ENCODE measurements at places on chromosomes 5 and 9. TPM values are rescaled to one million over a fixed set of nuclear protein-coding genes. Genes with fewer than 3 reads are reported as not detected.
A peak's percentile ranks its signal among the peaks of the same experiment; 100 is the strongest.

DNA sequence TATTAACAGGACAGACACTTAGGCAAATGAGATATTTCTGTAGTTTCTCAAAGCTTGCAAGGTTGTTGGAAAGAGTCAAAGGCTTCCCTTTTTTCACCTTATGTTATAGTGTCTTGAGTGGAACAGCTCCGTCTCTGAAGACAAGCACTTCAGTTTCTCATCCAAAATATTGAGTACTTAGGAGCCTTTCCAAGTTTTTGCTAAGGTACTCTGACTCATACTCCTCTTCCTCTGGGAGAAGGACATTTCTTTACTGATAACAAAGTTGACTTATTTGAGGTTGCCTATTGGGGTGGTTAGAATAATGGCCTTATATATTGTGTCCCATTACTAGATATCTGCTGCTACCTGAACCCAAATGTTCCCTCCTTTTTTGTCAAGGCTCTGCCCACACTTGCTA is 869.6 kb downstream of the MAT2B start:
- no peak overlapping the region for H3K4me3 ChIP-seq
- H3K4me1 ChIP-seq = no peaks in the 10 kb centered on the region
- DNase-seq = no peak
- no peaks in the 10 kb centered on the region for H3K36me3 ChIP-seq

DNA sequence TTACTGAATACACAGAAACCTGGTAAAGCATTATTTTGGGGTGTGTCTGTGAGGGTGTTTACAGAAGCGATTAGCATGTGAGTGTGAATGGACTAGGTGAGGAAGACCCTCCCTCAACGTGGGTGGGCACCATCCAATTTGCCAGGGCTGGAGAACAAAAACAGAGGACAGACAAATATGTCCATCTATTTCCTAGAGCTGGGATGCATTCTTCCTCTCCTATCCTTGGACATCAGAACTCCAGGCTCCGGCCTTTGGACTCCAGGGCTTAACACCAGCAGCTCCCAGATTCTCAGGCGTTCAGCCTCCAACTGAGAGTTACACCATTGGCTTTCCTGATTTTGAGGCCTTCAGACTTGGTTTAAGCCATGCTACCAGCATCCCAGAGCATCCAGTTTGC is 65.8 kb upstream of the CHD1 start:
- H3K27me3 ChIP-seq = no peaks in the 10 kb centered on the region
- H3K4me3 ChIP-seq = no peak overlapping the region
- H3K27ac ChIP-seq = no peak overlapping the region
- no peak for DNase-seq
- H3K36me3 ChIP-seq = no peaks in the 10 kb centered on the region
- no peaks in the 10 kb centered on the region for H3K4me1 ChIP-seq

DNA sequence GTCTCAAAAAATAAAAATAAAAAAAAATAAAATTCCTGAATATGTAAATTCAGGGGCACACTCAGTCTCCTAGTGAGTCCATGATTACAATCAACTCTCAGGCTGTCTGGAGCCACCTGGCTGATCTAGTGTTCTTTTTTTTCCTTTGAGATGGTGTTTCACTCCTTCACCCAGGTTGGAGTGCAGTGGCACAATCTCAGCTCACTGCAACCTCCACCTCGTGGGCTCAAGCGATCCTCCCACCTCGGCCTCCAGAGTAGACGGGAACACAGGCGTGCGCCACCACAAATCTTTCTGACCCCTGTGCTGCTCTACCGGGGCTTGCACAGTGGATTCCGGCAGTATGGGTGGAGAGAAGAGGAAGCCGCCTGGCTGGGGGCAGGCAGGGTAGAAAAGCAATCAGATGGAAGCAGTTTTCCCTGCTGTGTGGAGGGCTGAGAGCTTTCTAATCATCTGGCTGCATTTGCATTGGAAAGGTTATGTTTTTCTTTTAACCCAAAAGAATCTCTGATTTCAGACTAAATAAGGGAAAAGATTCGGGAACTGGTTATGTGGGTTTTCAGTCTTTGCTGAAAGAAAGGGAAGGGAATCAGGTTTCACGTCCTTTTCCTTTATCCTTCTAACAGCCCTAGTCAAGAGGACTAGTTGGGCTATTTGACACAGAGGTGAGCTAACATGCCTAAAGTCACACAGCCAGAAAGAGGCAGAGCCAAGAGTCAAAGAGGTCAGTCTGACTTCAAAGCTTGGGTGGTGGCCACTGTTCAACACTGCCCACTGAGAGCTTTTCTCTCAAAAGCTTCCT is 26.3 kb upstream of the CORO2A start:
- peak overlapping the region; percentile 81 for H3K27ac ChIP-seq
- H3K27me3 ChIP-seq = no peaks in the 10 kb centered on the region
- peaks cover 12% of the 10 kb centered on the region for H3K36me3 ChIP-seq
- no peak overlapping the region for H3K4me3 ChIP-seq
- no peak for DNase-seq

The IFNA13 gene
- total RNA-seq = not detected

- peak; percentile 97 for DNase-seq
- H3K27me3 ChIP-seq = no peaks in the 10 kb centered on the region
These were observed at the start of gene MARCHF6 for GRCh38 chr5:10353241-10354047. MARCHF6 (plus strand) TSS chr5:10353695; CDS start chr5:10353899, 204 bp downstream.

The RLN2 gene
- not detected for total RNA-seq

The PLAC8L1 gene
- 1.4 TPM for total RNA-seq

- DNase-seq = no peak
- H3K27ac ChIP-seq = peak overlapping the region; percentile 57
- H3K27me3 ChIP-seq = no peaks in the 10 kb centered on the region
These were observed 877 bp upstream of the CAMSAP1 start for GRCh38 chr9:135908093-135908753.

The FAM174A gene
- total RNA-seq = 16.0 TPM

- no peak overlapping the region for H3K27ac ChIP-seq
- peaks cover 2% of the 10 kb centered on the region for H3K27me3 ChIP-seq
- DNase-seq = no peak
- peaks cover 16% of the 10 kb centered on the region for H3K4me1 ChIP-seq
- no peaks in the 10 kb centered on the region for H3K36me3 ChIP-seq
These were observed 3.2 kb downstream of the PPARGC1B start for GRCh38 chr5:149733129-149733900.

GRCh38 chr9:77498891-77499290 is 149.2 kb downstream of the GNA14 start:
- peak overlapping the region; percentile 68 for H3K27ac ChIP-seq
- no peak overlapping the region for H3K4me3 ChIP-seq
- H3K36me3 ChIP-seq = no peaks in the 10 kb centered on the region
- no peaks in the 10 kb centered on the region for H3K27me3 ChIP-seq
- peaks cover 54% of the 10 kb centered on the region for H3K4me1 ChIP-seq

The ZNF346 gene
- 26.9 TPM for total RNA-seq

The ADAMTS16 gene
- total RNA-seq = not detected

GRCh38 chr9:124659099-124659659 is 111.9 kb downstream of the NR6A1 start:
- H3K27ac ChIP-seq = peak overlapping the region; percentile 100
- H3K36me3 ChIP-seq = peaks cover 10% of the 10 kb centered on the region
- H3K4me1 ChIP-seq = peaks cover 50% of the 10 kb centered on the region
- peak; percentile 90 for DNase-seq

DNA sequence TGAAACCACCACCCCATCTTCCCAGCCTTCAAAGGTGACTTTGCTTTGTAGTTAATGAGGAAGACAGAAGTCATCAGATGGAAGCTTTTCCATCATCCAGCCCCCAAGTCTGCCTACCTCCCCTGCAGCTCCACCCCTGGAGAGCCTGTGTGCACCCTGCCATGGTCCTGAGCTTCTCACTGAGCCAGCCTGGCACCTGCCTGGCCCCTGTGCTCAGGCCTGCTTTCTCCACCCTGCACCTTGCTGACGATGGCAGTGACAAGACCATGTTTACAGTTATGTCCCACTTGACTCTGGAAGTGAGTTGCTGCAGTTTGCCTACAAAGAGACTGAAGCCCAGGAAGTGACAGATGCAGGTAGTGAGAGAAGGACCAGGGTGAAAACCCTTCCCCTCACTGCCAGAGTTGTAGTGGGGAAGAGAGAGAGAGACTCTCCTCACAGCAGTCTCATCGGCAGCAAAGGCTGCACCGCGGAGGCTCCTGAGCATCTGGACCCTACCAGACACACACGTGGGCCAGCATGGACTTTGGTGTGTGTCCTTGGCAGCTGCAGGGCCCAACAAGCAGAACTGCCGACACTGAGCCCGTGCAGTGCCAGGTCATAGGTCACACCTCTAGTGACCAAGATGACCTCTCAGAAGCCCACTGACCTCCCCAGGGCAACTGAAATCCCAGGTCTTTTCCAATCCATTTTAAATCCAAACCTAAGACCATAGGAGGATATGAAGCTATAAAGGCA is 107.1 kb downstream of the CACNA1B start:
- no peaks in the 10 kb centered on the region for H3K4me1 ChIP-seq
- H3K4me3 ChIP-seq = no peak overlapping the region
- no peak for DNase-seq
- H3K27ac ChIP-seq = no peak overlapping the region

GRCh38 chr9:134980516-134980915 is 62.8 kb upstream of the FCN1 start:
- H3K27ac ChIP-seq = no peak overlapping the region
- H3K4me1 ChIP-seq = no peaks in the 10 kb centered on the region
- no peak overlapping the region for H3K4me3 ChIP-seq
- no peaks in the 10 kb centered on the region for H3K36me3 ChIP-seq
- no peak for DNase-seq

DNA sequence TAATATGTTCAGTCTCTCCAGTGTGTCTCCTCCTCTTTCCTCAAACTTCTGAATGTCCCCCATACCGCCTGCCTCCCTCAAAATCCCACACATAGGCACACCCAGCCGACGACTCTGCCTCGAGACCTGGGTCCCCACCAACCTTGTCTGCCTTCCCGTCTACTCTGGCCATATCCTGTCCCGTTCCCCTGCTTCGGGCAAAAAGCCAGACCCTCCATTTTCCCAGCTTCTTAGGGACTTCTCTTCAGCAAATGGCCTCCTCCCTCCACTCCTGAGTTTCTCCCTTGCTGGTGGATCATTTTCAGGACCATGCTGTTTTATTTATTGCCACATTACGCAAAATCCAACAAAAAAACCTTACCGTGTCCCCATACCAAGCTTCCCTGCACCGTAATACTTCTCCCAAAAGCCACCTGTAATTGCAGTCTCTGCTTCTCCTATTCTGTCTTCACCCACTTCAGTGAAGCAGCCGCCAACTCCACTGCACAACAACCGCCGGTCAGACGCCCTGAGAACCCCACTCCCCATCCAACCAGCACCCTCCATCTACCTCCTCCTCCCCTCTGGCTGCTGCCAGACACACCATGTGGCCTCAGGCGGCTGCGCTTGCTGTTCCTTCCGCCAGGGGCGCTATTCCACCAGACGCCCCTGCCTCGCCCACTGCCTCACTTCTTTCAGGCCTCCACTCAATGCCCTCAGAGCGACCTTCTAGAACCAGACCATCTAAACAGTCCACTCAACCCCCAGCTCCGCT is 117.0 kb downstream of the TRPM6 start:
- H3K27me3 ChIP-seq = peaks cover 18% of the 10 kb centered on the region
- H3K36me3 ChIP-seq = no peaks in the 10 kb centered on the region
- no peaks in the 10 kb centered on the region for H3K4me1 ChIP-seq
- no peak for DNase-seq
- no peak overlapping the region for H3K27ac ChIP-seq

GRCh38 chr5:40486437-40487275 is 193.1 kb upstream of the PTGER4 start:
- H3K36me3 ChIP-seq = no peaks in the 10 kb centered on the region
- peaks cover 18% of the 10 kb centered on the region for H3K4me1 ChIP-seq
- no peak overlapping the region for H3K4me3 ChIP-seq

The PTPN3 gene
- total RNA-seq = 4.7 TPM

The OTP gene
- not detected for total RNA-seq

GRCh38 chr5:41831155-41831554 is 39.1 kb downstream of the OXCT1 start:
- no peak for DNase-seq
- peak overlapping the region; percentile 42 for H3K27ac ChIP-seq
- no peaks in the 10 kb centered on the region for H3K27me3 ChIP-seq
- H3K36me3 ChIP-seq = peaks cover 34% of the 10 kb centered on the region
- H3K4me3 ChIP-seq = no peak overlapping the region
- H3K4me1 ChIP-seq = peaks cover 37% of the 10 kb centered on the region

The CDH18 gene
- total RNA-seq = not detected

The AQP7 gene
- total RNA-seq = not detected

The SPATA6L gene
- total RNA-seq = 1.9 TPM

The ERP44 gene
- total RNA-seq = 24.7 TPM

GRCh38 chr9:21119093-21119770 is 22.4 kb downstream of the IFNW1 start:
- DNase-seq = no peak
- no peak overlapping the region for H3K27ac ChIP-seq
- H3K4me3 ChIP-seq = no peak overlapping the region
- peaks cover 65% of the 10 kb centered on the region for H3K27me3 ChIP-seq

DNA sequence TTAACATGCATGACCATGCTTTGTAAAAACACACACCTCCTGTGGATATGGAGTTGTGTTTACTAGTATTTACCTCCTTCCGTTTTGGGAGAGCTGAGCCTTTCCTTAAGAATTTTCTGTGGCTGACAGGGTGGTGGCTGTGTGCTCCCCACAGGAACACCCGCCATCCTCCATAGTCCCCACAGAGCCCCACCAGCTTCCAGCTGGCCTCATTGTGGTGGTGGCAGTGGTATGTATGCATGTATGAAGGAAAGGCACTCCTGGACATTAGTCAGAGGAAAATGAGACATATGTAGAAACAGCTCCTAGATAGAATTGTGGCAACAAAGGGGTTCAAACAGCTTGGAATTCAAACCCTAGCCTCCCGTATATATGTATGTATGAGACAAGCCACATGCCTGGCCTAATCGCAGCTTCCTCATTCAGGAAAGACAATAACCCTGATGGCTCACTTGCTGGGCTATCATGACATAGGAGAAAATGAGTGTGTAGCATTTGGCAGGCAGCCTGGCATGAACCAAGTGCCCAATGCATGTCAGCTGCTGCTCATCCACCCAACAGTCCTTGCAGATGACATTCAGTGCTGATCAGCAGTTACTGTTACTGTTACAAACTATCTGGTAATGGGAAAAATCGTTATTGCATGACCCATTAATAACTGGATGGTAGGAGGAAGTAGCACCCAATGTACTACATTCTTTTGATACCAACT is 459.7 kb downstream of the EBF1 start:
- H3K4me3 ChIP-seq = no peak overlapping the region
- no peaks in the 10 kb centered on the region for H3K27me3 ChIP-seq
- H3K36me3 ChIP-seq = peaks cover 2% of the 10 kb centered on the region
- no peak overlapping the region for H3K27ac ChIP-seq

GRCh38 chr5:170405817-170406216 is 16.6 kb upstream of the KCNMB1 start:
- H3K36me3 ChIP-seq = no peaks in the 10 kb centered on the region
- peaks cover 51% of the 10 kb centered on the region for H3K27me3 ChIP-seq
- no peak overlapping the region for H3K4me3 ChIP-seq
- no peak overlapping the region for H3K27ac ChIP-seq
- H3K4me1 ChIP-seq = peaks cover 4% of the 10 kb centered on the region

Data from osteocyte (in vitro differentiated cells).